ENCODE measurements at places on chromosomes 3 and 15.

DNA sequence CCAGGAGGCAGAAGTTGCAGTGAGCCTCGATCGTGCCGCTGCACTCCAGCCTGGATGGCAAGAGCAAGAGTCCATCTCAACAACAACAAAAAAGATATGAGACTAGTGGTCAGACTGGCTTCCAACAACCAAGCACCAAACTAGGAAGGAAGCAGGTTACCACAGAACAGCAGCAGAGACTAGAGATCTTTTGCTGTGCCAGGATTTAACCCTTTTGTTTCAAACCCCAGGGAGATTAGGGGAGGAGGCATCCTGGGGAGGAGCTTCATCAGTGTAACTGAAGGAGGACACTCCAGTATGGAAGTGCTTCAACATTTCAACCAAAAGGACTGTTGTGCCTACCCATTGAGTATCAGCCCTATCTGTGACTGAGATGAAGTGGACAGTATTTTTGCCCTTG lies 240.3 kb downstream of the ZIC1 start:
- no peak for DNase-seq

DNA sequence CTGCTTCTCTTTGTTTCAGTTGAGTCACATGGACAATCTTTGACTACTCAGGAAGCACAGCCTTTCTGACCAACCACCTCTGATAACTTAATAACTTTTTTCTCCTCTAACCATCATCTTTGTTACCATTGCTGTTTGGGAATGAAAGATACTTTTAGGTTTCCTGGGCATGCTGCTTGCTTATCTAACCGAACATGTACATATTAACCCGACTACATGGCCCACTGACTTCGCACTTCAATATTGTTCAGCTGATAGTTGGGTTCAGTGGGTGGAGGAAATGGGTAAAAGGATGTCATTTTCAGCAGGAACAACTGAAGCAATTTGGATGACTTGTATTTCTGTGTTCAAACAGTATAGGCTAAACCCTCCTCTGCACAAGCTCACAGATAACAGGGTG lies 214.3 kb downstream of the SQOR start:
- DNase-seq = no peak

GRCh38 chr15:99057697-99058420 lies 47.0 kb upstream of the SYNM start:
- no peak for DNase-seq

DNA sequence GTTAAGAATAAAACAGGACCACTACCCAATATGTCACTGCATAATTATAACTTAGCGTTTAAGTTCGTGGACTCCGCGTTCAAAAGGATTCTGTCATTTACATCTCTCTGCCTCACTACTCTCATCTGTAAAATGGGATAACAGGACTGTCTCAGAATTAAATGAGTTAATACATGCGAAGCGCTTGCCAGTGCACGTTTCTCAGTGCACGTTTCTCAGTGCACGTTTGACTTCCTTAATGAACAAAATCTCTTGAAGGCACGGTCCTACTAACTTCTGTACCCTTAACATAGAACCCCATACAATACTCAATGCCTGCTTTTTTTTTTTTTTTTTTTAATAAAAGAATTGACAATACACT lies 499 bp downstream of the RABL3 start:
- DNase-seq = no peak

DNA sequence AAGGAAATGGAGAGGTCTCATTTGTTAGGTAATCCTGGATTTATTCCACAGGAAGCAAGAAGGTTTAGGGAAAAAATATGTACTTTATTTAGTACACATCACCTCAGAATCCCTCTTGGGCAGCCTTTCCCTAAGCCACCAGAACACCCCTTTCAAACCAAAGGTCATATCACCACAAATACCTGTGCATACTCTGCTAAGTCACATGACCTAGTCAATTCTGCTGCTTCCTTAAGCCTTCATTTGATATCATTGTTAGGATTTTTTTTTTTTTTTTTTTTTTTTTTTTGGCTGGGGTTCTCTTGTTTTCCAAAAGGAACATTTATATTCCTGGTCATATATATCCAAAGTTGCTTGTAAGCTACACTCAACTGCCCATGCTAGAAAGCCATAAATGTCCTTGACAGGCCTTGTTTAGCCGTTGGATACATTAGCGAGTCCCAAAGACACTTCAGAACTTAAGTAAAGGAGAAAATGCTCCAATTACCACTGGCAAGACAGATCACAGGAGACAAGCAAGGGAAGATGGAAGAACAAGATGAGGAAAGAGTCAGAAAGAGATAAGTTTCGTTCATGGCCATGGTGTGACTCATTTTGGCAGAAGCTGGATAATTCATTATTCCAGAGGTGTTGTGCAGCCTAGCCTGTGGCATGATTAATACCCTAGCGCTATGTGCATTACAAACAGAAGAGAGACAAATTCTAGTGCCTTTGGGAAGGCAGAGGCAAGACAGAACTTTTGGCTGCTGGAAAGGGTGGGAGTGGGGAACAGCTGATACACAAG lies 155.6 kb upstream of the SLC2A2 start:
- DNase-seq = no peak

DNA sequence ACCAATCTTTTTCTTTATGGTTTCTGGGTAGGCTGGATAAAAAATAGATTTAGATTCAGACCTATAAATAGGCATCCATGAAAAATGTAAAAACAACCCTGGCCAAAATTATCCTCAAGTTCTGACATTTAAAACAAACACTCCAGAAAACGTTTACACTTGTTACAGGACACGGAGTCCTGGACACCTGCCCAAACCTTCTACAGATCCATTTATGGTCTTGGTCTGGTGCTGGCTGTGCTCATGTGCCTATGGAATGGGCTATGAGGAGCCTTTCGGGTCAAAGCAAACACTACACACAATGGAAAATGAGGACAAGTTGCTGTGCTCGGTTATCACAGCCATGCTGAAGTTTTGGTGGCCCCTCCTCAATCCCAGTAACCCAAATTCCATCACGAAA lies 108.1 kb downstream of the PDZRN3 start:
- DNase-seq = no peak

All from activated naive CD4-positive, alpha-beta T cell treated with anti-CD3 and anti-CD28 coated beads, Interleukin-2, amount 50 U/mL, for 16 hours (primary cell).